Naive thymus-derived CD8-positive, alpha-beta T cell (primary cell): ENCODE measurements at places on chromosomes 16 and 17.
A peak's percentile ranks its signal among the peaks of the same experiment; 100 is the strongest.

GRCh38 chr17:59028328-59028727 lies 78.4 kb downstream of the TRIM37 start:
- no peak for DNase-seq

GRCh38 chr16:76226011-76226410 lies 51.2 kb upstream of the CNTNAP4 start:
- DNase-seq: no peak

DNA sequence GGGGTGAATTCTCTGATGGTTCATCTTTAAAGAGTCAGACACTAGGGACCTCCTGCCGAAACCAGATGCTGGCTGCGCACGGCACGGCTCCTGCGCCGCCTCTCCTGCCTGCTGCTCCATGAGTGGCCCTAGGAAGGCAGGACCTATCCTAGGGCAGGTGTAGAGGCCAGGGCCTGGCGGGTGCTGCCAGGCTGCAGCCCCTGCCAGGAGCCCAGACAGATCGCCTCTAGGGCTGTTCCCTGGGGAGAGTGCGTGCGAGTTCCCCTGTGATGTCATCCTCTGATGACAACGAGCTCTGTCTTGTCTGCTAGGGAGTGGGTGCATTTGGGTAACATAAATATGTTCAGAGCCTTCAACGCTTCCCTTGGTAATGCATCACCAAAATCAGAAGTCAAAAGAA lies 23.9 kb downstream of the SLC38A10 start:
- DNase-seq: no peak

DNA sequence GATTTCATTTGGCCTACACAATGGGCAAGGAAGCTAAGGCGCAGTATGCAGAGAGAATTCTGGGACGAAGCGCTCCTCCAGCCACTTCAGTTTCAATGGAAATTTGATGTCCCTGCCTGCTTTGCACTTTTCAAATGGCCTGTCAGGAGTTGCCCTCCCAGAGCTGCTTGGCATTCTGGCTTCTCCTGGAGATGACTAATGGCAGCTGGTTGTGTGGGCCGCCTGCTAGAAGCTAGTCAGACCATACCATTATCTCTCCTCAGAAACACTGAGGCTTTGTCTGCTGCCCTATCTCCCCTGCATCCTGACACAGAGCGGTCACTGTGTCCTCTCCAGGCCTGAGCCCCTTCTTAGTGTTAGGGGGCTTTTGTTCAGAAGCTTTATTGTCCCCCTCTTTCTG lies 180.1 kb downstream of the SPECC1 start:
- no peak for DNase-seq

- no peak for DNase-seq
These were observed 35.5 kb downstream of the PIPOX start for GRCh38 chr17:29078183-29079045.

- DNase-seq: no peak
These were observed 6.2 kb upstream of the ELAC2 start for GRCh38 chr17:13024016-13024415.

DNA sequence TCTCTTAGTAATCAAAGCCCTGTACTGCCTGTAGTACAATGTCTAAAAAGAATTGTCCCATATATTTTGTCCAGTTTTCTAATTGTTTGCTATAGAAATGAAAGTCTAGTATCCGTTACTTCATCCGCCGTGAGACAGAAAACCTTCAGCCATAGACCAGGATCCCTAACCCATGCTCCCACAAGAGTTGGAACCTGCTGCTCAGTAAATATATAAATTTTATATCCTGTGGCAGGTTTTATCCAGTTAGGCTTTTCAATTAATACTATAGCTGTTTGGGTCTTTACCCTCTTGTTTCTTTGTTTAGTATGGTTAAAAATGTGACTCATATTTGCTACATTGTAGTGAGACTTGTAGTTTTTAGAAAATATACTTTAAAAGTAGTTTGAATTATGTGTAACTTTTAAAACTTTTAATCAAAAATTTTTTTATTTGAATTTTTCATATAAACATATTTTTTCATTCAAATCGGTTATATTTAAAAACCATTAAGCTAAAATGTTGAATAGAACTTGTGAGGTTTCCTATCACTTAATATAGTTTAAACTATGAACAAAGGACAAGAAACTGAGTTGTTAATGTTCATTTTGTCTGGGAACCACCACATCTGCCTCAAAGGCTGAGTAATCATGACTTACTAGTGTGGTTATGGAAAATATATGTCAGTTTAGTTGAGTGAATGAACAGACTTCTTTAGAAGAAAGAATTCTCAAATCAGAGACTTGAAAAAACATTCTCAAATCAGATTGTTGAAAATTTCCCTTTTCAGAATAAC lies 54.8 kb downstream of the VMP1 start:
- DNase-seq: no peak

DNA sequence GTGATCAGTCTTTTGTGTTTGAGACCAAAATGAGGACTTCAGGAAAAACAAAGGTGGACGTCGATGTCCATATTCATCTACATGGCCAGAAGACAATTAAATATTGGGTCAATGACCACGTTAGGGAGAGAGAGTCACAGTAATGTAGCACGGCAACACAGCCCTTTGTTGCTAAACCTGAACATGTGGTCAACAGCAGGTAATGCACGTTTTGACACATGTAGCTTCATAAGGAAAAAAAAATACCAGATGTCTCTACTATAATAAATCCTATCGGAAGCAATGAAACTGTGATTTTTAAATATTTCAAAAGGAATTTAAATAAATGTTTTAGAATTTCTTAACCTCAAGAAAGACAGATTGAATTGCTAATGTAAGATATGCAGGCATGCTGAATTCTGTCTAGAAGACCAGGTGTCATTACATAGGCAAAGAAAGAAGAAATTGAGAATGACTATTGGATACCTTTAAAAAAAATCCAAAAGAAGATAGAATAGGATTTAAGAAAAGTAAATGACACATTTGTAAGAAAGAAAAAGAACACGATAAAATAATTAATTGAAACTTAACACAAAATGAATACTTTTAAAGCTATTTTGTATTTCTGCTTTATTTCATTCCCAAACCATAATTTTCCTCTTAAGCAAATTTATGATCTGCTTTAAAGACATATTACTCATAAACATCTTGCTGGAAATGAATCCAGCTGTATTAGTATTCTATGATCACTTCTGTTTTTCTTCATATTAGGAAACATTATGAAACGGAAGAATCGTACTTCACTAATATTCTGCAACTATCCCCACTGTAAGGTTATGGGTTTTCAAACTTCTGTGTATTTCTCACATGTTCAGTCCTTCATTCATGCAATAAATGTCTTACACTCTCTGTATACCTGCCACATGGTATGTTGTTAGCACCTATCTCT lies 30.1 kb downstream of the ABCA8 start:
- DNase-seq: no peak

DNA sequence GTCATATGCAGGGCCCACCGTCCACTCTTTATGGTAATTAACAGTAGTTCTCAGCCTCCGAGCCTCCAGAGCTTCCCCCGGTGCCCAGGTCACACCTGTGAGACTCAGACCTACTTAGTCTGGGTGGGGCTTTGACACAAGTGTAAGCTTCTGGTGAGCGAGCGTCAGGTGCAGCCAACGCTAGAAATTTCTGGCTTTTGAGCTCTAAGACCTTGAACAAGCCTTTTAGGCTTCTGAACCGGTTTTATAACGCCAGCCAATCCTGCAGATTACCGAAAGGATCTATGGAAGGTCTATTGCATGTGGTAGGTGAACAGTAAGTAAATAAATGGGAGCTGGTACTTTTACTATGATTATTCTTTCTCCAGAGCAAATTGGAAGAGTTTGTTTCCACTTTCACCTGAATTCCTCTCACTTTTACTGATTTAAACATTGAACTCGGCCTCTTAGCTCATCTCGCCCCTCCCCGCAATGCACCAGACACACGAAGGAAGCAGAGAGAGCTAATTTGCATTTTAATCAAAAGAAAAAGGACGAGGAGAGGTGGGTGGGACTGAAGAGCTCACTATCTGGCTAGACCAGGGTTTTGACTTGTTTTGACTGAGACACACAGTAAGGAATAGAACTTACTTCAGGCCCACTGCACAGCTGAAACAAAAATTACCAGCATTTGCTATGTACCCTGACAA lies 47.1 kb downstream of the ABAT start:
- DNase-seq: no peak

GRCh38 chr17:27384261-27384701 lies 72.0 kb upstream of the KSR1 start:
- DNase-seq: no peak

- no peak for DNase-seq
These were observed 5.9 kb downstream of the RNF43 start for GRCh38 chr17:58411408-58411894.

- peak; percentile 83 for DNase-seq
These were observed 4.5 kb downstream of the PRSS27 start for GRCh38 chr16:2715519-2715918.

DNA sequence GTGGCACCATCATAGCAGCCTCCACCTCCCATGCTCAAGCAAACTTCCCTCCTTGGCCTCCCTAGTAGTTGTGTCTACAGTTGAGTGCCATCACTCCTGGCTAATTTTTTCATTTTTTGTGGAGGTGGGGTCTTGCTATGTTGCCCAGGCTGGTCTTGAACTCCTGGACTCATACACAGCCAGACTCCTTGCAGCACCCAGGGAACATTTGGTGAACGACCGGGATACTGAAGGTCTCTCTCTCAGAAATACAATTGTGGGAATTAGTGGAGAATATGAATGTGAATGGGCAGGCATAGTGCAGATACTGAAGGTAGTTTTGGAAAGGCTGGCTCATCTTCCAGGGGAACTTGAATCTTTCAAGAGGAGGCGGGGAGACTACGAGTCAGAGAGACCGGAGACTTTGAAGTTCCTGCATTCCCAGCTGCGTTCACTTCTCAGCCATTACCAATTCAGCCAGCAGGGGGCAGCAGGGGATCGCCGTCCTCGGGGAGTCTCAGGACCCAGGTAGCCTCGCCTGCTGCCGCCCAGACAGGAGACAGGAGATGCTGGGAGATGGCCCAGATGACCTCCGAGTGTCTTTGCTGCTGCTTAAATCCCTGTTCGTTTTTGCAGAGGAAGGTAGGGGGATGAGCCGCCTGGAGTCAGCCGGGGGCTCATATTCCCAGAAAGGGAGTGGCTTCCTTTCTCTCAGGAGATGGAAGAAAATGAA lies 68.6 kb downstream of the HAPSTR1 start:
- peak; percentile 25 for DNase-seq

- DNase-seq: no peak
These were observed 23.2 kb upstream of the KIFC3 start for GRCh38 chr16:57825298-57826044.

GRCh38 chr17:74761419-74761818 lies 13.0 kb downstream of the NHERF1 start:
- DNase-seq: no peak

DNA sequence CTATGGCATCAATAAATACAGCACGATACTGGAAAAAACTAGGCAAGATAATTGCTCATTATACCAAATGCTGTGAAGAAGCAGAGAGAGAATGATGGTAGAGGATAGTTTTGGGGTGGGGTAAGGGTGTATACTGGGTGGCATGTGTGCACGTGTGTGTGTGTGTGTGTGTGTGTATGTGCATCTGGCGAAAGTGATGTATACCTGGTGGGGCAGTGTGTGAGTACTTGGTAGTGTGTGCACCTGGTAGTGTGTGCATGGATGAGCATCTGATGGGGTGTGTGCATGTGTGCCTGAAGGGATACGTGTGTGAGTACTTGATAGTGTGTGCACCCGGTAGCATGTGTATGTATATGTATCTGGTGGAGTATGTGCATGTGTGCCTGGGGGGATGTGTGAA lies 347.3 kb downstream of the CPPED1 start:
- DNase-seq: no peak

GRCh38 chr16:88508868-88509748 lies 56.0 kb downstream of the ZFPM1 start:
- DNase-seq: no peak

DNA sequence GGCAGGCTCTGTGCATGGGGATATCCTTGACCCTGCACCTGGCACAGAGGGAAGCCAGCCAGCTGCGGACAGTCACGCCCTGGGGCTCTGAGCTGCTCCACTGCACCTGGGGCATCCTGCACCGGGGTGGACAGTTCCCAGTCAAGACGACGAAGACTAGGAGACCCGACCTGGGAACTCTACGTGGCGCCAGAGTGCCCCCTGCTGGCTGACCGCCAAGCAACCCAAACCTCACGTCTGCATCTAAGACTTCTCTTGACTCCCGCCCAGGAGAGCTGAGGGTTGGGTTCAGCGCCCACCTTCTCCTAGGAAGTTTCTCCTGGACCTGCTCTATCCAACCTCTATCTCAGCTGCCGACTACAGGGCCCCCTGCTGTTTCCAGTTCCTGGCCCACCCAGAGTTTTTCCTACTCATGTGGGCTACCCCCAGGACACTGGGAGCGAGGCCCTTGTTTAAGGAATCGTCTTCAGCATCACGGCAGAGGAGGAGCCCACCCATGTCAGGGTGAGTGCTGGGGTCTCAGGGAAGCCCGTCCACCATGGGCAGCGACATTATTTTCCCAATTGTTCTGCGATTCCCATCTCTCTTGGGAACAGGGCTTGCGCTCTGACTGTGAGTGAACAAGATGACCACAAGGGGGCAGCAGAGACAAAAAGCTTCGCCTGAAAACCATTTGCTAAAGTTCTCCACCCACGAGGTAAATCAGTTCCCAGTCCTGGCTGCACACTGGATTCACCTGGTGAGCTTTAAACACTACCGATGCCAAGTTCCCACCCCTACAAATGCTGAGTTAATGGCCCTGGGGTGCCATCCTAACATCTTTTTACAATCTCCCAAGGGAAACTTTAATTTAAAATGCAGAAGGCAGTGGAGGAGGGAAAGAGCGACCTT lies 29.3 kb downstream of the TLE7 start:
- peak; percentile 67 for DNase-seq

DNA sequence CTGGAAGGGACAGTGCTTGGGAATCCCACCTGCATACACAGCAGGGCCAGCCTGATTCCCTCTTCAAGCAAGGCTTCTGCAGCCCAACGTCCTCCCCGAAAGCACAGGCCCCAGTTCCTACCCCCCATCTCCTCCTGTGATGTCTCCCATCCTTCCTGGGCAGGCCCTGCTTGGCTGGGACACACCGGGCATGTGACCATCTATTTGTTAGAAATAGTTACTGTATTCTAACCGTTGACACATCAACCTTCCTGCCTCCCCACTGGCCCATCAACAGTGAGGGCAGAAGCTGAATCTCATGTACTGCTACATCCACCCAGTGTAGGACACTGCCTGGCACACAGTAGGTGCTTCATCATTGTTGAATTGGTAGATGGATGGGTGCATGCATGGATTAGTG lies 10.7 kb downstream of the PRR29 start:
- DNase-seq: no peak

GRCh38 chr17:47287068-47287467 lies 33.4 kb downstream of the ITGB3 start:
- DNase-seq: no peak

GRCh38 chr16:82016263-82016662 lies 5.0 kb upstream of the SDR42E1 start:
- DNase-seq: no peak

GRCh38 chr16:30353438-30354129 lies 1.5 kb downstream of the CD2BP2 start:
- no peak for DNase-seq
